IPS DF 19.7 (cell line): ENCODE measurements at places on chromosomes 7 and 10.

DNA sequence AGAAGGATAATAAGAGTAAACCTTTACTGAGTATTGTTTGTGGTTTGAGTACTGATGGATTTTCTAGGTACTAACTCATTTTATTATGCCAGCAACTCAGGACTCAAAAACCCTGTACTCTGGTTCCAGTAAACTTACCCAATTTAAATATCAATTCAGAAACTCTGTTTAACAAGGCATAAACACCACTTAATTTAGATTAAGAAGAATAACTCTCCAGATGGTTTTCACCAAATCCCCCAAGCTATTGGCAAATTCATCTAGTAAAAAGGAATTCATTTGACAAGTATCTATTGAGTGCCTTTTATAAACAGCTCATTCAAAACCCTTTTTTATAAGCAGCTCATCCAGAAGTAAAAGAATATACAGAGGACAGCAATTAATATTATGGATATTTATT lies 572.4 kb downstream of the PHTF2 start:
- DNase-seq = no peak

- DNase-seq = no peak
Measured at GRCh38 chr7:10802526-10802925, 171.1 kb upstream of the PHF14 start.

DNA sequence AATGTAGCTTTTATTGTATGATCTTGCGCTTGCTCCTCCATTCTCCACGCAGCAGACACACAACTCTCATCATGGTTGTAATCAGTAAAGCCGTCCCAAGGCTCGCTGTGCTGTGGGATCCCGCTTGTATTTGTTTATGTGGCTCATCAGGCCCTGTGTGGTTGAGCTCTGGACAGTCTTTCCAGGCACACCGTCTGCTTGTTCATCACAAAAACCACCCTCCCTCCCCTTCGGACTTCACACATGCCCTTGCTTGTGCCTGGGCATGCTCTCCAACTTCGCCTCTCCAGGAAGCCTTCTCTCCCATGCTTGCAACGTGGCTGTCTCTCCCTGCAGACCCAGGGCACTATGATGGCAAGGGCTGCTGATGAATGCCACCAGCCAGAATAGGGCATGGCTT lies 62.4 kb downstream of the HK1 start:
- DNase-seq = no peak

- no peak for DNase-seq
Measured at GRCh38 chr10:109215291-109216075, 707.8 kb downstream of the XPNPEP1 start.

GRCh38 chr10:132145521-132146185 lies 41.1 kb upstream of the DPYSL4 start:
- DNase-seq = no peak

GRCh38 chr10:124282326-124282725 lies 136.4 kb downstream of the OAT start:
- no peak for DNase-seq

GRCh38 chr10:110044681-110045080 lies 36.9 kb downstream of the ADD3 start:
- DNase-seq = no peak

DNA sequence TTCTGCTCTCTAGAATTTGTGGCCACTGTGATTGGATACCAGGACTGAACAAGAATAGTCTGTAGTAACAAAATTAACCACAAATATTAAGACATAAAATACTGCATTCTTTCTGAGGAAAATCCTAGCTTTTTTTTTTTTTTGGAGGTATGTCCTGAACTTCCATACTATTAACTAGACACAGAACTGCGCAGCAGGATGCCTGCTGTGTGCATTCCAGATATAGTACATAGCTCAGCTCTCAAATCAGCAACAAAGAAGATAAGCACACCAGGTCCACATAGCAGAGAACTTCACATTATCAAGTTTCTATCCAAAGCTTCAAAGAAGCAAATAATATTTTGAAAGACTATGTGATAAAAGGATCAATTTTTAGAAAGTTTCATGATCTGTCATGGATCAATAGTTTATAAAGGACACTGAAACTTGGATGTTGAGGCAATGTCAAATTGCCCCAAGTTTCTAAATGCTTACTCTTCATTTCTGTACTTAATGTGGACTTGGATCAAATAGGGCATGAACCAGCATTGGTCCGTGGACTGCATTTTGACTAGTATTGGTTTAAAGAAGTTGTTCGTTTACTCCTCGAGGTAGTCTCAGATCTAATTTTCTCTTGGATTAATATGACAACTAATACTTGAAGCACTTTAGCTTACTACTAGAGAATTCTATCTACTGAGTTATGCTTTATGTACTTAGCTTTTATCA lies 15.4 kb downstream of the NAMPT start:
- DNase-seq = no peak

GRCh38 chr7:5276611-5277010 lies 6.1 kb upstream of the SLC29A4 start:
- DNase-seq = no peak

DNA sequence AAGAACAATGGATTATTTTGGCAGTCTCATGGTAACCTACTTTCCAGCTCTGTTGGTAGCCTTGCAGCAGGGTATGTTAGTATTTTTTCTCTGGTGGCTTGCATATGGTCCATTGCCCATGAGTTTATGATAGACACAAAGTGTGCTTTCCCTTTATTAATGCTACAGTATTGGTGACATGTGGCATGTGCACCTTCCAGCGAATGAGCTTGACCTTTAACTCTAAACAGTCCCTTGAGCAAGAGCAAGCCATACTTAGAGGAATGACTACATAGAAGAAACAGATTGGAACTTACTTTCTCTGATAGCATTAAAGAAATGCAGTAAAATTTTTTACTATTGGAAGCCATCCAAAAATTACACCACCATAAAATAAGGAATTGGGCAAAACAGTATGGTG lies 73.9 kb downstream of the VTI1A start:
- DNase-seq = no peak

GRCh38 chr10:53909791-53910190 lies 891.2 kb downstream of the PCDH15 start:
- DNase-seq = no peak

DNA sequence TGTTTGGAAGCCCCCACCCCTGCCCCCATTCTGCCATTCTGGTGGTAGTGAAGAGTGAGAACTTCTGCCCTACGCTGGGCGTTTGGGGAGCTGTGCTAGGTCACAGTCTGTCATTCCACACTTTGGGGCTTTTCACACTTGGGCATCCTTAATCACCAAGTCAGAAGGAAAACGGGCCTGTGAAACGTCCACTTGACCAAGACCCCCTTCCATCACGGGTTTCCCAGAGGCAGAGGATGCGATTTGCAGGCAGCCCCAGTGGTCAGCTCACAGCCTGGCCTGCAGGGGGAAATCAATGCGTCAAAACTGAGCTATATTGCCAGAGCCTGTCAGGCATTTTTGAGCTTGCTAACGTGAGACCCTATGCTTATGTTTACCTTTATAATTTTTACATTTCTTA lies 663.3 kb upstream of the MGMT start:
- DNase-seq = no peak
